ENCODE measurements at places on chromosomes 4 and X. TPM values are rescaled to one million over a fixed set of nuclear protein-coding genes. Genes with fewer than 3 reads are reported as not detected.

HCCS gene
- total RNA-seq = 18.6 TPM

CLCN4 gene
- 2.5 TPM for total RNA-seq

MTNR1A gene
- not detected for total RNA-seq

DUX4 gene
- not detected for total RNA-seq

HSFX1 gene
- 0.37 TPM for total RNA-seq

CXCL10 gene
- 0.09 TPM for total RNA-seq

ZC4H2 gene
- total RNA-seq = 2.7 TPM

SPINK2 gene
- not detected for total RNA-seq

CYSLTR1 gene
- not detected for total RNA-seq

TBC1D8B gene
- 11.1 TPM for total RNA-seq

BMP2K gene
- 39.2 TPM for total RNA-seq

SLC6A8 gene
- total RNA-seq = 9.8 TPM

F8A3 gene
- 0.55 TPM for total RNA-seq

ARAP2 gene
- total RNA-seq = 1.3 TPM

PHOX2B gene
- total RNA-seq = not detected

ATOH1 gene
- not detected for total RNA-seq

SCRG1 gene
- total RNA-seq = 0.85 TPM

CLCN3 gene
- 38.0 TPM for total RNA-seq

KLF8 gene
- total RNA-seq = 0.71 TPM

COX7B2 gene
- total RNA-seq = not detected

HHIP gene
- total RNA-seq = 0.43 TPM

ADH1C gene
- 1.5 TPM for total RNA-seq

RRH gene
- 0.09 TPM for total RNA-seq

CXCL3 gene
- 18.5 TPM for total RNA-seq

CCSER1 gene
- total RNA-seq = 0.14 TPM

CNKSR2 gene
- 1.6 TPM for total RNA-seq

TCEAL5 gene
- total RNA-seq = not detected

SEL1L3 gene
- total RNA-seq = 178 TPM

SMAD1 gene
- total RNA-seq = 12.5 TPM

AMOT gene
- 1.1 TPM for total RNA-seq

ATP2B3 gene
- total RNA-seq = not detected

MMRN1 gene
- 0.14 TPM for total RNA-seq

GUCY1B1 gene
- total RNA-seq = 6.3 TPM

SHOX gene
- total RNA-seq = not detected

PRR32 gene
- not detected for total RNA-seq

CACNA1F gene
- total RNA-seq = not detected

Data from smooth muscle cell of bladder (primary cell).